Activated CD4-positive, alpha-beta memory T cell treated with anti-CD3 and anti-CD28 coated beads for 36 hours (primary cell): ENCODE measurements at places on chromosomes 7 and 10.

DNA sequence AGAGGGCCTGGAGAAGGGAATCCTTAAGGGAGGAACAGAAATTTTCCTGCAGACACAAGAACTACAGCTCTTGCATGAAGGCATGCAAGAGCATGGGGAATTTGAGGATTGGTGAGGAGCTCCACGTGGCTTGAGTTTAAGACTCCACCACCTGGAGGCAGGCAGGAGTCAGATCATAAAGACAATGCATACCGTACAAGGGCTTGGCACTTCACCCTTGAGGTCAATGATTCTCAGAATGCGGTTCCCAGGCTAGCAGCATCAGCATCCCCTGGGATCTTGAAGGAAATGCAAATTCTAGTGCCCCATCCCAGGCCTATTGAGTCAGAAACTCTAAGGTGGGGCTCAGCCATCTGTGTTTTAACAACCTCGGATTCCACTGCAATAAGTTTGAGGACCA is 143.8 kb downstream of the C7orf25 start:
- H3K36me3 ChIP-seq, result no peaks in the 10 kb centered on the region
- no peak overlapping the region for H3K4me3 ChIP-seq
- DNase-seq, result no peak
- no peak overlapping the region for H3K27ac ChIP-seq
- peaks cover 9% of the 10 kb centered on the region for H3K27me3 ChIP-seq

DNA sequence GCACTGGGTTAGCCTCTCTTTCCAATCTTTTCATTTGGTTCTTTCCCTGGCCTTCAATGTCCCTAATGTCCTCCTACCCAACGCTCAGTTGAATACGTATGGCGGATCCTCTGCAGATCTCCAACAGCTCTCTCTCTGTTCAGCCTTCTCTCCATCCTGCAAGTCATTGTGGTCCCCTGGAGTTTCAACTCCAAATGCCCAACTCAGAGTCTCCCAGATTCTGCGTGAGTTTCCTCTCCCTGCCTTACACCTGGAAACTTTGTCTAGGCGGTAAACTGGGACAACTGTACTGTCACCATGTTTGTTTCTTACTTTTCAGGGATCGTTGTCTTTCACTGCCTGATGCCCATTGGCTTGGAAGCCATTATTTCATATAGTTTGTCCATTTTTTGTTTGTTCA is 273.1 kb downstream of the TNS3 start:
- no peak overlapping the region for H3K27ac ChIP-seq
- no peaks in the 10 kb centered on the region for H3K27me3 ChIP-seq
- H3K36me3 ChIP-seq, result no peaks in the 10 kb centered on the region
- H3K4me1 ChIP-seq, result no peaks in the 10 kb centered on the region
- no peak for DNase-seq

DNA sequence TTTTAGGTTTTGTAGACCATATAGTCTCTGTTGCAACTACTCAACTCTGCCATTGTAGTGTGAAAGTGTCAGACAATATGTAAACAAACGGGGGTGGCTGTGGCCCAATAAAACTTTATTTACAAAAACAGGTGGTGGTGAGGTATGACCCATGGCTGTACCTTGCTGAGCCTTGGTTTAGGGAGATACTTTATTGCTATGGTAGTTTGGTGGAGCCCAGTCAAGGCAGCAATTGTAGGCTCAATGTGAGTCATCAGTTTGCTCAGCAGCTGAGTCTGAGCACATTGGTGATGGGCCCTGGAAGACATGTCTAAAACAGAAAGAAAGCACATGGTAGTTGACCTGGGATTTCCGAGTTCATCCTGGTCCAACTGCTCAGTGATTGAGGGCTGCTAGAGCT is 242.5 kb downstream of the REEP3 start:
- no peaks in the 10 kb centered on the region for H3K36me3 ChIP-seq
- H3K4me3 ChIP-seq, result no peak overlapping the region
- H3K27me3 ChIP-seq, result peaks cover 6% of the 10 kb centered on the region
- DNase-seq, result no peak

GRCh38 chr7:138142583-138143201 is 66.4 kb downstream of the AKR1D1 start:
- no peak for DNase-seq
- peaks cover 22% of the 10 kb centered on the region for H3K27me3 ChIP-seq
- H3K4me3 ChIP-seq, result no peak overlapping the region
- H3K36me3 ChIP-seq, result no peaks in the 10 kb centered on the region

DNA sequence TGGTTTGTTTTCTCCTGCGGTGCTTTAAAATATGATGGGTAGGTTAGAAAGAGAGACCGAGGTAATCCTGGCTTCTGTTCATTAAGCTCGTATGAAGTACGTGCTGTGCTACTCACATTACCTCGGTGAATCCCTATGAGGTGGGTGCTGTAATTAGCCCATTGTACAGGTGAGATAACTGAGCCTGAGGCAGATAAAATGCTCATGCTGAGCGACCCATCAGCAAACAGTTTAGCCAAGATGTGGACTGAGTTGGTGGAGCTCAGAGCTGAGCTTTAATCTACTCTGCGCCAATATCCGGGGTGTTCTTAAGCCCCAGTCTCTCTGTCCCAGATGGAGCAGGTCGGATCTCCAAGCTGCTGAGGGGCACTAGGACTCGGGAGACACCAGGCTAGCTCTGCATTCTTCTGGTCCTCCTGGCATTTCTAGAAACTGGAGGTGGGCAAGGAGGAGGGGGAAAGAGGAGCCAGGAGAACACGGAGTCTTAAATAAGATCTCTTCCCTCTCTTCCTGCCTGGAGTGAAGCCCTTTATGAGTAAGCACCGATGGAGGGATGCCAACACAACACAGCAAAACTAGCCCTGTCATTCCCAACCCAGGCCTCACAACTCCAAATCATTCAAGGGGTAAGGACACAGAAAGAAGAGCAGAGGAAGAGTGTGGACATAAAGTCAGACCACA is 458.5 kb downstream of the KCNMA1 start:
- H3K27me3 ChIP-seq, result peaks cover 5% of the 10 kb centered on the region
- DNase-seq, result no peak
- no peak overlapping the region for H3K27ac ChIP-seq

DNA sequence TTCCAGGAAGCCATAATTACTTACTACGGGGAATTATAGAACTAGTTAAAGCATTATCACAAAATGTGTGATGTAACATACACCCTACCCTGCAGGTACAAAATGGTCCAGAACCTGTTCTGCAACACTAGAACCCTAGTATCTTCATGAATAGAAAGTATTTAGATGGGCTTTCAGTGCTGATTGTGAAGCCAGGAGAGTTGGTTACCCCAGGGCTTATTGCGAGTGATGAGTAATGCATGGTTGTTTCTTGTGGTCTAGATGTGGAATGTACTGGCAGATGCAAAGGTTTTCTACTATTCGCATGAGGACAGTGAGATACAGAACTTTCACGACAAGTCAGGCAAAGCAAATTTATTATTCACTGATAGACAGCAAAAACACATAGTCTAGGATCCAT is 33.6 kb upstream of the AGR3 start:
- no peak overlapping the region for H3K27ac ChIP-seq
- no peak overlapping the region for H3K4me3 ChIP-seq
- H3K36me3 ChIP-seq, result no peaks in the 10 kb centered on the region
